ENCODE measurements at places on chromosomes 3 and 15.

GRCh38 chr3:4077950-4078349 is 225.2 kb upstream of the SETMAR start:
- no peak for DNase-seq

DNA sequence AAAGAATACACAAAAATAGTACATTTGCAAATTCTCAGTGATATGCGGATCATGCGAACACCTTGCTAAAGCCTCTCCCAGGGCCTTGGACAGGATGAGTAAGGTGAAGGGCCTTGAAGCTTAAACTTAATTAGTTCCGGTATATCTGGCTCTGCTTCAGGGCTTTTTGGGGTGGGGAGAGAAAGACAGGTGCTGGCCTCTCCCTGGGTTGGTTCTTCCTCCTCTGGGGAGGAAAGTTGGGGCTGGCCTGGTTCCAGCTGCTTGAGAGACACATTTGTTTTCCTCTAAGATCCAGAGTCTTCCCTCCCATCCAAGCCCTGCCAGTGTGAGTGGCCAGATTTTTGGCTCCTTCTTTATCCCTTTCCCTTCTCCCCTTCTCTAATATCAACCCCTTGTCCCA is 64.7 kb upstream of the EPHB3 start:
- no peak for DNase-seq

DNA sequence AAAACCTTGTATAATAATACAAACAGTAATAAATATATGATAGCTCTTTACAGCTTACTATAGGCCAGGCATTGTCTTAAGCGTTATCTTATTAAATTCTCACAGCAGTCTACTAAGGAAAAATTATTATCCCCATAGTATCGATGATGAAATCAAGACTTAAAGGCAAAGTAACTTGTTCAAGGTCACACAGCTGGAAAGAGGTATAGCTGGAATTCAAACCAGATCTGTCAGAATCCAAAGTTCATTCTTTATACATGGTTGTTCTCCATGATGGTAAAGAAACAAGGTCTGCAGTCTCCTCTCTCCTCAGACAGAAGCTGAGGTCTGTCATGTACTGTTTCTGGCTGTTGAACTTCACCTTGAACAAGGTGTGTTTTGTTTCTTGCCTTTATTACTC is 15.4 kb upstream of the SLC22A13 start:
- DNase-seq, result no peak

GRCh38 chr15:85690561-85691231 is 104.0 kb downstream of the KLHL25 start:
- DNase-seq, result no peak

DNA sequence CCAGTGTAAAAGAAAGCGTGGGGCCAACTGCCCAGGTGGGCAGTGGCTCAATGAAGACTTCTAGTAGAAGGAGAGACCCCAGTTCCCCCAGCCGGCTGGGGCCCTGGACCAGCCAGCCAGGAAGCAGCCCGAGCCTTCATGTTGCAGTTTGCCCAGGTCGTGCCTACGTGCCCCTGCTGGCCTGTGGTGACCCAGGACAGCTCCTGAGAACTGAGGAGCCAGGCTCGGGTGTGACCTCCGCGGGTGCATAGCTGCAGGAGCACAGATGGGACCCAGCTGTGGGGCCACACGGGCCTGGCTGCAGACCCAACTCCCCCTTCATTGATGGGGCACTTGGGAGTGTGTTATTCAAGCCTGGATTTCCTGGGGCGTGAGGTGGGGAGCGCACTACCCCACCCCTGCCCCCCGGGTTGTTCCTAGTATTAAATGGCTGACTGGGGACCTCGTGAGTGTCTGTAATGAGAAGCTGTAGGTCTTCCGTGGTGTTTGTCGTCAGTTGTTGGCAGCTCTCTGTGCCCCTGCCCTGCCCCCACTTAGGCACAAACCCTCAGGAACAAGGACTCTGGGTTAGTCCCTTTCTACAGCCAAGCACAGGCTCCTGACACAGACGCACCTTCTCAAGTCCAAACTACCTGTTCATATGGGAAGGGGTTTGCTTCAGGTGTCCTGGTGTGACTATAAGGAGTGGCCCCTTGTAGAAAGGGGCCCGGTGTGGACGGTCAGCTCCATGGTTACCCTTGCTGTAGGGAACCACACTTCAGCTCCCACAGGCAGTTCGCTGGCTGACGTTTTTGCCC is 39.1 kb downstream of the IDH2 start:
- DNase-seq, result no peak

DNA sequence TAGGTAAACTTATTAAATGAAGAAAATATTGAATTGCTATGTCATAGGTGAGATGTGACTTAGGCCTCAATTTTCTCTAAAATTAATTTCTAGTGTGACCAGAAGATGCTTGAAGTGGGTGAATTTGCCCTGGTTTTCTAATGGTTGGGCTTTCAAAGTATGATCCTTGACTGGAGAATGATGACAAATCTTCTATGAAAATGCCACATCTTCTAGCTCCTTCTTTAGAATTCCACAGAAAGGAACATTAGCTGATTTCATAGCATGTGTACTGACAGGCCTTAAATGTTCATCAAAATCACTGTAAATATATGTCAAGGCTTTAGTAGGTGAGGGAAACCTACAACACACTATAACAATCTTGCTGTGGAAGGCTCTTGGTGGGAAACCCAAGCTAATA is 8.9 kb downstream of the ABI3BP start:
- DNase-seq, result no peak
